Right kidney (tissue), 9 donors: ENCODE measurements at places on chromosomes 3 and 15.

GRCh38 chr3:24952388-24952787 lies 457.7 kb upstream of the THRB start:
- no peak for DNase-seq

- DNase-seq: no peak
These were observed 134.8 kb upstream of the IGF1R start for GRCh38 chr15:98513428-98513986.

GRCh38 chr3:55720614-55721013 lies 233.5 kb upstream of the WNT5A start:
- DNase-seq: no peak

DNA sequence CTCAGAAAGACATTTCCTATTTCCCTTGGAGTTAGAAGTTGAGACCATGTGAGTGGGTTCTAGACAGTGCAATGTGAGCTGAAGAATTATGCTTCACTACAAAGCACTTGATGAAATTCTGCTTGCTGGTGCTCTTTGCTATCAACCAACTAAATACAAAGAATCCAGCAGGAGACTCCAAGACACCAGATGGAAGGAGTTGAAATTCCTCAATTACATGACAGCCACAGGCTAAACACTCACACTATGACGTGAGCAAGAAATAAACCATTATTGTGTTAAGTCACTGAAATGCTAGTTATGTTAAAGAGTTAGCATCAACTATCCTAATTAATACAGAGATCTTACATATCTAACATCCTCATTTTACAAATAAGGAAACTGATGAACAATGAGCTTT lies 8.2 kb upstream of the MAP4 start:
- DNase-seq: no peak

DNA sequence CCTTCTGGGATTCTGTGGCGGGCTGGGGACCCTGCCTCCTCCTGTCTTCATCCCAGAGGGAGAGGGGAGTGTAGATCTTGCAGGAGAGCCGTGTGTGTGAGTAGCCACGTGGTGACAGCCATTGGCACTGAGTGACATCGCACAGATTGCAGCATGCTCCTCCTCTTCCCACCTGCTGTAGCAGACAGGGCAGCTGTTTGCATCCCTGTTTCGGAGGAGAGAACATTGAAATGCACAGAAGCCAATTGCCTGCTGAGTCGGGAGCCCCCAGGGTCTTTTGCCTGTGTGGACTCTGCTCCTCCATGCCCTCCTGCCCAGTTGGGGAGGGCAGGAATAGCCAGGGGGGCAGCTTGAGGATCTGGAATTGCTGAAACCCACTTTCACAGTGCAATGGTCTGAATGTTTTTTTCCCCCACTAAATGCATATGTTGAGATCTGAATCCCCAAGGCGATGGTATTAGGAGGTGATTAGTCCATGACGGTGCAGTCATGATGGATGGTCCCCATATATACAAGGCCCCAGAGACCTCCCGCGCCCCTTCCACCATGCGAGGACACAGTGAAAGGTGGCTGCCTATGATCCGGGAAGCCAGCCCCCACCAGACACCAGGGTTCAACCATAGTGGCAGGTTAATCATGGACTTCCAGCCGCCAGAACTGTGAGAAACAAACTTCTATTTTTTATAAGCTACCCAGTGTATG lies 66.8 kb downstream of the CHRNA7 start:
- no peak for DNase-seq

DNA sequence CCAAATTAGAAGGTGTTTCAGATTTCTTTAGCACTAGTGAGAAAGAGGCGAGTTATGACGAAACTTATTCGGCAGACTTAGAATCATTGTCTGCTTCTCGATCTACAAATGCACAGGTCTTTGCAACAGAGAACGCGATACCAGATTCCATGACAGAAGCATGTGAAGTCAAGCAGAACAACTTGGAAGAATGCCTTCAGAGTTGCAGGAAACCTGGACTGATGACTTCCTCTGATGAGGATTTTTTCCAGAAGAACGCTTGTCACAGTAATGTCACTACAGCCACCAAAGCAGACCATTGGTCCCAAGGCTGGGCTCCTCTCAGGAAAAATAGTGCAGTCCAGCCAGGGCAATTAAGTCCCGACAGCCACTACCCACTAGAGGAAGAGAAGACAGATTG lies 50.6 kb downstream of the CDAN1 start:
- no peak for DNase-seq

DNA sequence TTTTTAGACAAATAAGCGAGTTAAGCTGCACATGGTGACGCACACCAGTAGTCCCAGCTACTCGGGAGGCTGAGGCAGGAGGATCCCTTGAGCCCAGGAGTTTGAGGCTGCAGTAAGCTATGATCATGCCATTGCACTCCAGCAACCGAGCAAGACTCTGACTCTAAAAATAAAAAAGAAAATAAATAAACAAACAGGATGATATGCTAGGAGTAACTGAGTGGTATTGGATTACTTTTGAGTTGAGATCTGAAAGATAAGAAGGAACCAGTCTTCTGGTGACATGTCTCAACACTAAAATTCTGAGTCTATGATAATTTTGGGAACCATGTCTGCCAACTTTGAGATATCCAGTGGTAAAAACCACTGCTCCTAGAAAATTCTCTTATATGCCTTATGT lies 109.1 kb upstream of the SKOR1 start:
- DNase-seq: no peak

GRCh38 chr3:184748219-184749135 lies 36.6 kb upstream of the MAGEF1 start:
- DNase-seq: peak; percentile 48

GRCh38 chr15:29944925-29945324 lies 122.7 kb upstream of the TJP1 start:
- no peak for DNase-seq

GRCh38 chr3:56725175-56725574 lies 42.1 kb upstream of the TASOR start:
- DNase-seq: no peak

DNA sequence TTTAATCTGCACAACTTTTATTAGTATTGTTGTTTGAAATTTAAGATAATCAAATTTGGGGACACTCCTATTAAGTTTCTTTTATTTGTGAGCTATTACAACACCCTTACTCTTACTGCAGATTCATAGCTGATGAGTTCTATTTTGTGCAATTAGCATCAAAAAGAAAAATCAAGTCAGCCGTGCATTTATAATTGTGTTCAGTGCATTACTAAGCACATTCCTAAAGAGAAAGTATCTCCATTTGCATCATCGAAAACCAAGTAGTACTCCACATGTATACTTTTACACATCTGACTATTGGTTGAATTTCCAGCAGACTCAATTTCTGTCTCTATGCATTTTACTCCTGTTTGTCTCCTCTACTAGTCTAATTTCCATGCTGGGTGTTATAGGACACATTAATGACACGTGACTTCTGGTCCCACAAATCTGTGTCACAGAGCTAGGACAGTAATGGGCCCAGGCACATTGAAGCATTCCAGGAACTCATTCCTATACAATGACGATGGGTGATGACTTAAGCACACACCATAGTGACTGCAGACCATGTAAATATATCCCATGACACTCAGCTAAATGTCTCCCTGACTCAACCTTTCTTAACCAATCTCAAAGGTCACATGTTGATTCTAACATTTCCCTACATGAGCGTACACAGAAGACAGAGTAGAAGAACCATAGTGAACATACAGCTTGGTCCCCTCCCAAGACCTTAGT lies 477.5 kb downstream of the LPP start:
- DNase-seq: no peak

DNA sequence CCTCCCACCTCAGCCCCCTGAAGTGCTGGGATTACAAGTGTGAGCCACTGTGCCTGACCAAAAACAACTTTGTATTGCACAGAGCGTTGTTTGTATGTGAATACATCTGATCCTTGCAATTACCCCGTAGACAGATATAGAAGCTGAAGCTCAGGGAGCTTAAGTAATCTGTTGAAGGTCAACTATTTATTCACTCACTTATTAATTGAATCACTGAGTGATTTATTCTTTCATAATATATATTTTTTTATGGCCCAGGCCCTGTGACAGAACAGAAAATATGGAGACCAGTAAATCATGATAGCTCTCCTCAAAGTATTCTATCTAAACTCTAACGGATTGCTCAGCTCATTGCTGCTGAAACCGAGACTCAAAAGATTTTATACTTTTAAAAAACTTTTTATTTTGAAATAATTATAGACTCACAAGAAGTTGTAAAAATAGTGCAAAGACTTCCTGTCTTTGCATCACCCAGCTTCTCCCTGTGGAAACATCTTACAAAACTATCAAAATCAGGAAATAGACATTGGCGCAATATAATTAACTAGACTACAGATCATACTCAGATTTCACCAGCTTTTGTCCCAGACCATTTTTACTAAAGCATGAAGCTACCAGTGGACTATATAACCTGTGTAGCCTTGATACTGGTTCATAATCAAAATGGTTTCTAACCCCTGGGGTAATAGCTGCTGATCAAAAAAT lies 466.1 kb downstream of the PDCD6IP start:
- no peak for DNase-seq

DNA sequence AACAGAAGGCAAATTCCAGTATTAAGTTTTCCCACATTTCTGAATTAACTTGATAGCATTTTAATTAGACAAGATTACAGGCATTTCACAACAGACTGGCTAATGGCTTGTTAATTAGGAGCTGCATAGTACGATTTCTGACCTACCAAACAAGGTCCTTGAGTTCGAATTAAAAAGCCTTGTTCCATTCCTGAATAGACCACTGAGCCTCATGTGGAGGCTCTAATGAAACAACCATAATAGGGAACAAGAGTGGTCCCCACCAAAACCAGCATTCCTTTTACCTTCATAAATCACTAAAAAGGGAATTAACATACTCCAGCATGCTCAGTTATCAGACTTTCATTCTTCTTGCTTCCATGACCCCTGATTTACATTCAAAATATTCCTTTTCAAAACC lies 66.4 kb downstream of the PRTG start:
- DNase-seq: no peak

GRCh38 chr15:45225506-45226273 lies 26.3 kb upstream of the SLC28A2 start:
- DNase-seq: no peak

DNA sequence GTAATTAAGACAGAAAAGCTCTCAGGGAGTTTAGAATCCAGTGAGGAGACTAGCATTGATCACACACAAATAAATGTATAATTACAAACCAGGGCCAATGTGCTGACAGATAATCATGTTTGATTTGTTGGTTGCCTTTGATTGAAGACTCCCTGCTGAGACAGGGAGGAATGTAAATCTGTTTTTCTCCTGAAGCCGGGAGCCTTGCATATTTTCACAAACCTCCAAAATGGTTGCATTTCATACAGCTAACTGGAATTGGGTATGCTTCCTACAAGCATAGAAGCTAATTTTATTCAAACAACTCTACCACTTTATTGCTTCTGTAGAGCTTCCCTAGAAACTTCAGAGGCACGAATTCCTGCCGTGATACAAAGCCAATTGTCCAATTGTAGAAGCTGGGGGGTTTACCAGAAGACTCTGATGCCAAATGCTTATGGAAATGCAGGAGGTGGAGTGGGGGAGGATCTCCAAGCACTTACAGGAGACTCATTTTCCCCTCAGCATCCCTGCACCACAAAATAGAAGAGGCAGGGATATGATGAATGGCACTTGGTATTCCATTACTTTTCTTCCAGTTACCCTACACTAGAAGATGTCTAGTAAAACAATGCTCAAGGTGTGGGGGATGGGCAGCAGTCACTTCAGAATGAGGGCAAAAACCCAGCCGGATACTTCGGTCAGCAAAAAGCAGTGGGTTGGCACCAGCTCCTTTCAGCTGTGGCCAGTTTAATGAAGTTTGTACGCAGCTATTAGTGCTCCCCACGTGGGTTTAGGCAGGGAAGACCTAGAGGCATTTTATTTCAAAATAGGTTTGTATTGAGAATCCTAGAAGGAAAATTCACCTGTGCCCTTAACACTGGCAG lies 11.4 kb upstream of the MEX3B start:
- peak; percentile 23 for DNase-seq

GRCh38 chr15:31153531-31153930 lies 52.0 kb upstream of the TRPM1 start:
- DNase-seq: no peak

- no peak for DNase-seq
These were observed 177.8 kb downstream of the WNT5A start for GRCh38 chr3:55309336-55309735.

GRCh38 chr15:33956397-33956796 lies 11.9 kb upstream of the CHRM5 start:
- no peak for DNase-seq

GRCh38 chr15:73046073-73046472 lies 6.2 kb upstream of the NEO1 start:
- no peak for DNase-seq

GRCh38 chr3:139893963-139894642 lies 40.9 kb upstream of the CLSTN2 start:
- no peak for DNase-seq

- DNase-seq: no peak
These were observed 13.9 kb downstream of the TMEM45A start for GRCh38 chr3:100506355-100506754.

- no peak for DNase-seq
These were observed 612.9 kb downstream of the ROBO1 start for GRCh38 chr3:79154865-79155264.

GRCh38 chr15:89167267-89168176 lies 53.9 kb downstream of the RLBP1 start:
- DNase-seq: no peak

DNA sequence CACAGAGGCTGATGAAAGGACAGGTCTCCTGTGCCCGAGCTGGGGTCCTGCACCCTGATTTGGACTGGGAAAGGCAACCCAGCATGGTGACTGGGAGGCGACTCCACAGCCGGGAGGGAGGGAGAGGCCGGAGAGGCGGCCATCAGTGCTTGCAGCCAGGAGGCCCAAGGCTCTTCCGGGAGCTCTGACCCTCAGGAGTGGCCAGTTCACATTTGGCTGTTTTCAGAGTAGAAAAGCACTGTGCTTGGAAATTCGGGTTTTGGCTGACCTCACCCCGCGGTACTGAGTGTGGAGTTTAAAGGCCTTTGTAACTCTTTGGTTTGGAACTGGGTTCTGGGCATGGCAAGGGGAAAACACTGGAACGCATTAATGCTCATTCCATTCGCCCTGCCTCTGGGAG lies 31.9 kb downstream of the SMAD6 start:
- no peak for DNase-seq

DNA sequence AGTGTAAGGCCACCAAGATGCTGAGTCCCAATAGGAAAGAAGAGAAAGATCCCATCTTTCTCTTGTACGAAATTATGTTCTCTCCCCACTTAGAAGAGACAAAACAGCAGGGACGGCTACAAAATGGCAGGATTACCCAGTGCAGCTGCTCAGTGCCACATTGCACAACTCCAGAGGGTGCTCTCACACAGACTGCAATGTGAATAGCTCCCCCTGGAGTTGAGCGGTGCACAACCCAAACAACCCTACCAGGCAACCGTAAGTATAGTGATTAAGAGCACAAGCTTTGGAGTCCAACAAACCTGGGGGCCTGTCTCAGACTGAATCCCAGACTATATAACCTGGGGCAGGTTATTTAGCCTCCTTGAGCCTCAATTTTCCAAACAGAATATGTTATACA lies 3.1 kb upstream of the BHLHE40 start:
- DNase-seq: no peak

GRCh38 chr3:169303660-169304059 lies 359.9 kb downstream of the MECOM start:
- no peak for DNase-seq

GRCh38 chr15:35728219-35728940 lies 182.4 kb upstream of the DPH6 start:
- DNase-seq: peak; percentile 40

- DNase-seq: no peak
These were observed 35.0 kb downstream of the KBTBD8 start for GRCh38 chr3:67033079-67033478.
